Testis (tissue), 5 donors: ENCODE measurements at places on chromosomes 12 and 14.

GRCh38 chr14:28138341-28138740 lies 628.2 kb upstream of the FOXG1 start:
- no peak for DNase-seq

DNA sequence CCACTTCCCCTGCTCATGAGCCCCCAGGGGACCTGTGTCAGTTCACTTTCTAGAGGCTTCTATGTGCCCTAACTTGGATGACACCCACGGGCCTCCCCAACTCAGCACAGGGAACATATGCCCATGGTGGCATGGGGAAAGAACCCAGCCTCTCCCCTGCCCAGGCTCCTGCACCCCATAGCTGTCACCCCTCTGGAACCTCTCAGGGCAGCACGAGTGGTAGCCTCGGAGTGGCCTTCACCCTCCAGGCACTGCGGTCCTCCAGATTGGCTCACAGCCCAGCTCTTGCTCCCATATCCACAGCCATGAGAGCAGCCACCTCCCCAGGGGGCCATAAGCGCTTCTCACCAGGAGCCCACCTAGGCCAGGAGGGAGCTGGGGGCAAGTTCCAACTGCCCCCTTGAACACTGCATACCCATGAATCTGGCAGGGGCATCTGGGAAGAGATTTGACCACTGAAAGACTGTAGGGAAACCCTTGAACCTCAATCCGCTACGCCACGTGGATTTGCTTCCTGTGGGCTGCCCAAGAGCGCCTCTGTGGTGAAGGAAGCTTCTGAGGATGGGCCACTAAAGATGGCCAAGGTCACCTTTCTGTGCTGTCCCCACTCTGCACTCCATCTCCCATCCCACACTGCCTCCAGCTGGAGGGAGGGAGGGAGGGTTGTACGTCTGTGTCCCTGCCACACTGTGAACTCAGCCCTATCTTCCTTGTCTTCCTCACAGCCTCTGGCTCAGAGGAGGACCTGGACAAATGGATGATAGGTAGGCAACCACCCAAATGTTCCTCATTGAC lies 11.9 kb downstream of the PLD4 start:
- no peak for DNase-seq

DNA sequence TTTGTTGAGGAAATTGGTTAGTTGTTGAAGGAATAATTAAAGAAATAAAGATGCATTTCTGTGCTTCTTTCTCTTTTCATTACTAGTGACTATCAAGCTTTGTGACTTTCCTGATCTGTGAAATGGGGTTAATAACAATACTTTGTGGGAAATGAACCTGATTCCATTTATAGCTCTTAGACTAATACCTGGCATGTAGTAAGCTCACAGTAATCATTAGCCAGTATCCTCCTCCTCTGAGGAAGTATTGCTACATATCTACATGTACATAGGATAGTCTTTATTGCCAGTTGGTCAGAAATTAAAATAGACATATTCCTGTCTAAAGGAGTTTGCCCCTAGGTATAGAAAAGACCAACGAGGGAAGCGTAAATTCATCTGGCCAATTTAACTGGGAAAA lies 1.8 kb upstream of the CCDC198 start:
- DNase-seq, result no peak

GRCh38 chr12:65470256-65470655 lies 191.8 kb downstream of the MSRB3 start:
- no peak for DNase-seq

DNA sequence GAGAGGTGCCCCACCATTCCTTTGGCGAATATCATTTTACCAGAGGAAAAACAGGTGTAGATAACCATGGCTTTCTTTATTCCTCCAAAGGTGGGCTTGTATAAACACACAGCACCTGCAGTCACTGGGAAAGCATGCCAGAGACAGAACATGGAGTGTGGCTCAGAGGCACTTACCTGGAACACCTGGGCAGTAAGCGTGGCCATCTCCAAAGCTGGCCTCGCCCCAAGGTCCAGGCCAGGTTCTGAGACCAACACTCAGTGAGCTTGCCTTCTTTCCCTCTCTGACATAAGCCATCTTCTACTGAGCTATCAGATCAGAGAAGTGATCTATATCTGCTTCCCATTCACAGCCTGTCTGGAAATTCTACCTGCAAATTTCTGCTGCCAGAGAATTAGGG lies 70.5 kb downstream of the NUAK1 start:
- DNase-seq, result no peak

DNA sequence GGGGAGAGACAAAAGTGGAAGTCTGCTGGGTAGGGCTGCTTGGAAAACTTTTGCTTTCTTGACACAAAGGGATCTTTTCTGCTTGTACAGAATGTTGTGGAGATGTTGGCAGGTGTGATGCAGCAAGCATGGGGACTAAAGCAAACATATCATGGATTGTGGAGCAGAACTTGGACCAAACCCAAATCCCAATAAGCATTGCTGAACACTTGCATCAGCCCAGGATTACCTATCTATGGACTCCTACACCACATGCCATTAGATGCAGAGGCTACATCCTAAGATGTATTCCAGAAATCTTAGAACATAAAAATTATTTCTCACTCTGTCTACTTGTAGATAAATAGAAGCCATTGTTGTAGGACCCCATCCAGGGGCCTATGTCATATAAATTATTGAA lies 44.7 kb upstream of the RERG start:
- no peak for DNase-seq

DNA sequence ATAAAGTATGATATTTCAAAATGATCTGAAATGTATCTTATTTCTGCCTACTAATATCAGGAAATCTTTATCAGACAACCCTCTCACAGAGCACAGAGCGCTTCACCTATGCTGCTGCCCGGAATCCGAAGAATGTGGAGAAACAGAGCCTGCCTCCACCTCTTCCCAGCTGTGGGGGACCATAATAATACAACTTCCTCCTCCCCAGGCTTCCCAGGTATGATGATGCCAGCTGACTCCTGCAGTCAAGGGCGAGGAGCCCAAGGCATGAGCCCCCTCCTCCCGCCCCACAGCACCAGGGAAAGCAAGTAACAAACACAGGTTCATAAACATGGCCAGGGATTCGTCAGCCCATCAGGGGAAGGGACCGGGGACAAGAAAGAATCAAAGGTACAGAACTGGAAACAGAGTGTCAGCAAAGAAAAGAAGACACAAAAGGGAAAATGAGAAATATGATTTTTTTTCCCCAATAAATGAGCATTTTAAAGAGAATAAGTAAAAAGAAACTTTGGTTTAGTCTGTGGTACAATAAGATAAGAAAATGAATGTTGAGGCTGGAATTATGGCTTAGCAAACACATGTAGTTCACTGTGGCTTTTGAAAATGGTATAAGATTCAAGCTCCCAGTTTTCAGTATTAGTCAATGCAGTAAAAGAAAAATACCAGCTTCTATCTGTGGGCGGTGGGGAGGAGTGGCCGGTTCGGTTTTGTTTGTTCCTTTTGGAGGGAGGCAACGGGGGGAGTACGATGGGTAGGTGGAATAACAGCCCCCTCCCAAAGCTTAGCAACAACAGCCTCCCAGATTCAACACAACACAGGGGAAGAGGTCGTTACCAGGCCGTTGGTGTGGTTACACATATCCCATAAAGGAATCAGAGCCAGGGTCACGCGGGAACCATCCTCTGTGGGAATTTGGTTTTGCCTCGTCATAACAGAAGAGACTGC lies 68.3 kb downstream of the SETD3 start:
- no peak for DNase-seq

DNA sequence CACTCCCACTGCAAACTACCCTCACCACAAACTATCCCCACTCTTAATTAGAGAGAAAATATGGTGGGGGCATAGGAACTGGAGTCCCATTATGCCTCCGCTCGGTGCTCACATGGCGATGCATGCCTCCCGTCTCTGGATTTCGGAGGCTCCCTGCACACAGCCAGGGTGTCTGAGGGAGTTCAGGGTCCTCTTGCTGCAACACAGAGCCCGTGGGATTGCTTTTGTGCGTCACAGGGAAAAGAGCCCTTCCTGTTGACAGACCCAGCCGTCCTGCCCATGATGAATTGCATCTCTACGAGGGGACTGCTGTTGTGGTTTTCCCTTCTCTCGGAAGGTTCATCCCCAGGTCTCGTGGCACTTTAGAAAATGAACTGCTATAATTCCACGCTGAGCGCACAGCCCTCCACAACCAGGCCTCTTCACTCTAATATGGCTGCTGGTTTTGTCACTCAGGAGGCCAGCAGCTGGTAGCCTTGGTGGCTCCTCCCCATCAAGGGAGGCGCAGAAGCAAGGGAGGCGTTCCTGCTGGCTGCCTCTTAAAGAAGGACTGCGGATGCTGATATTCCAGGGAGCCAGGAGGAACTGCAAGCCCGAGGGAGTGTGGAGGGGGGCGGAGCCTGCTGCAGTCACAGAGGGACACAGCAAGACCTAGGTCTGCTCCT lies 158.0 kb downstream of the KCNA5 start:
- DNase-seq, result no peak

DNA sequence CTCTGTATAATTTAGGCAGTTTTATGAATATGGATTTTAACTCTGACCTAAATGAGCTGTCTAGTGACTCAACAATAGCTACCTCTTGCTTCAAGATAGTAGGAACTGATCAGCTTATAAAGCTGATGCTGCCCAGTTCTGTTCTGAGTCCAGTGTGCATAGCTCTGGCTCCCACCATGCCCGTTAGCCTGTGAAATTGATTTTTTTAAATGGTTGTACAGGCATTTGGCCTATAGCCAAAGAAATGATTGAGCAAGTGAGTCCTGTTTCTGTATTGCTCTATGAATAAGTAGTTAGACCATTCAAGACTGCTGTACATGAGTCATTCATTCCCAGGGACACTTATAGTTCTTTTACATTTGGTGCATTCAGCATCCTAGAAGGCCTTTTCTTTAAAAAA lies 36.4 kb downstream of the SAMD4A start:
- no peak for DNase-seq

- no peak for DNase-seq
Measured at GRCh38 chr12:28603239-28603638, 413.0 kb downstream of the CCDC91 start.

DNA sequence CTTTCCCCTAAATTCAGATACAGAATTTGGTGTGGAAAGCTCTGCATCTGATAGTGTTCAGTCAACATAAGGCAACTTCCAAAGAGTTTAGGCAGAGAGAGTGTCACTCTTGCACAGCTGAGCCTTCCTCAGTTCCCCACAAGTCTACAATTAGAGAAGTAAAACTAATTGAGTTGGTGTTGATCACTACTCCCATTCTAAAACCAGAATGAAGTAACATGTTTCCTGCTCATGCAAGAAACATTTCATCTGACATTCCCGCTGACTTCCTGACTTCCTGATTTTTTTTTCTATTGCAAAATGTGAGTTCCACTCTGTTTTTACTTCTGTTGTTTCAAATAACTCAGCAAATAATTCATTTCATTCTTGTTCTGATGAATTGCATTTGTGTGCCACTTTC lies 271.0 kb downstream of the ALG10B start:
- DNase-seq, result no peak

DNA sequence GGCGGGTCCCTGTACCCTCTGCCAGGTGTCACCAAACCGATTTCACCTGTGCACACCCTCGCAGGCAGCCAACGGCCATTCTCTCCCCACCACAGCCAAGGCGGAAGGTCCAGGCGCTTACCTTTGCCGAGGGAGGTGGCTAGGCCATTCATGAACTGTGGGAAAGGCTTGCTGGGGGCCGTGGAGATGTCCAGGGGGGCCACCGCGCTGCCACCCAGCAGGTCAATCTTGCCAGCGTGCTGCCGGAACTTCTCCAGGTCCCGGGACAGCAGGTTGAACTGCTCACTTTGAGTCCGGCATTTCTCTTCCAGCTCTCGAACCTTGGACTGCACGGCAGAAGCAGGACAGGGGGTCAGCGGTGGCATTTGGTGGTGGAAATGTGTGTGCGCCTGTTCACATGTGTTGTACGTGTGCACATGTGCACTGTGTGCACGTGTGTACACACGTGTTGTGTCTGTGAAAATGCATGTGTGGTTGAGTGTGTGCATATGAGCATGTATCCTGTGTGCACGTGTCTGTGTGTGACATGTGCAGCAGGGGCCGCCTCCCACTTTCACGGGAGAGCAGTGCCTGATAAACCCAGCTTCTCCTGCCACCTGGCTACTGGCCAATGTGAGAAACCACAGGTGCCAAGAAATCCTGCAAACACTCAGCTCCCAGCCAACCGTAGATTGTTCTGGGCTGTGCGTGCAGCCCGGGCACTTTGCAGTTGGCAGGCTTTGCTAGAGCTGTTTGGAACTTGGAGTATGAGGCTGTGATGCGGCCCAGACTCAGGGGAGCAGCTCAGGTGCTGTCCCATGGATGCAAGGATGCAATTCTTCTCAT lies 118.9 kb downstream of the PIWIL1 start:
- DNase-seq, result peak; percentile 53

- no peak for DNase-seq
Measured at GRCh38 chr14:67697006-67697405, 1.4 kb upstream of the RDH11 start.

- DNase-seq, result peak; percentile 88
Measured at GRCh38 chr14:80954687-80955299, 628 bp upstream of the TSHR start.
